Daoy (cell line): ENCODE measurements at places on chromosomes 11 and 22. TPM values are rescaled to one million over a fixed set of nuclear protein-coding genes. Genes with fewer than 3 reads are reported as not detected.

DNA sequence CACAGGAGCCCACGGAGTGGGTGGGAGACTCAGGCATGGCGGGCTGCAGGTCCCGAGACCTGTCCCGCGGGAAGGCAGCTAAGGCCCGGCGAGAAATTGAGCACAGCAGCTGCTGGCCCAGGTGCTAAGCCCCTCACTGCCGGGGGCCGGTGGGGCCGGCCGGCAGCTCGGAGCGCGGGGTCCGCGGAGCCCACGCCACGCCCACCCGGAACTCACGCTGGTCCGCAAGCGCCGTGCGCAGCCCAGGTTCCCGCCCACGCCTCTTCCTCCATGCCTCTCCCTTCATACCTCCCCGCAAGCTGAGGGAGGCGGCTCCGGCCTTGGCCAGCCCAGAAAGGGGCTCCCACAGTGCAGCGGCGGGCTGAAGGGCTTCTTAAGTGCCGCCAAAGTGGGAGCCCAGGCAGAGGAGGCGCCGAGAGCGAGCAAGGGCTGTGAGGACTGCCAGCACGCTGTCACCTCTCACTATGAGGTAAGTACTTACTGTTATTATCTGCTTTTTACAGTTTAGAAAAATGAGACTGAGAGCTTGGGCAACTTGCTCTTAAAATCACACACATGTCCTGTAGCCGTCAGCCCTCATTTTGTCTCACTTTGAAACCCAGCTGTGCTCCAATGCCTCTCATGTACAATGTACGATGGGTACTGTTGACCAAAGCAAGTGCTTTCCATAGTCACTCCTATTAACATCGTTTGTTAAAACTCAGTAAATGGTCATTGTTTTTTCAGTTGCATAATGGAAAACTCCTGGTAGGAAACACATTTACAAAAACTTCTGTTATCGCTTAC, 12.2 kb upstream of the OR10D3 start:
- DNase-seq = no peak

- DNase-seq = peak; percentile 69
Observed at GRCh38 chr11:702462-703461, 3.3 kb upstream of the EPS8L2 start.

DNA sequence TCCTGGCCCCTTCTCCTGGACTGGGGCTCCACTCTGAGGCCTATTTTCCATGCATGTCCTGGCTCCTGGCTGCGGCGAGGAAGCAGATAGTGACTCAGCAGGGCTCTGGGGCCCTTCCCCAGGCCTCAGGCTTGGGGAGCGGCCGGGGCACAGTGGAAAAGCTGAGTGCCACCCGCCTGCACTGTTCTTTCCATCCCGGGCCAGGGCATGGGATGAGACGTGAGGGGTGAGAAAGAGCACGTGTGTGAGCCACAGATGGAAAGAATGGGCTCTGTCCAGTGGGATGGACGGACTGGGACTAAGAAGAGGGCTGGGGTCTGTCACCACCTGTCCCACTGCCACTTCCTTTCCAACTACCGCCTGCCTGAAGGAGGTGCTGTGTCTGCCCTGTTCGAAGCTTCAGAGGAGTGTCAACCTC, 12.8 kb downstream of the SLC37A2 start:
- peak; percentile 55 for DNase-seq

The SLC6A5 gene
- total RNA-seq = not detected in 2 replicates

- no peak for DNase-seq
Observed at GRCh38 chr22:36077271-36077670, 48.6 kb upstream of the RBFOX2 start.

- DNase-seq = no peak
Observed at GRCh38 chr11:78331711-78332110, 85.9 kb downstream of the GAB2 start.

DNA sequence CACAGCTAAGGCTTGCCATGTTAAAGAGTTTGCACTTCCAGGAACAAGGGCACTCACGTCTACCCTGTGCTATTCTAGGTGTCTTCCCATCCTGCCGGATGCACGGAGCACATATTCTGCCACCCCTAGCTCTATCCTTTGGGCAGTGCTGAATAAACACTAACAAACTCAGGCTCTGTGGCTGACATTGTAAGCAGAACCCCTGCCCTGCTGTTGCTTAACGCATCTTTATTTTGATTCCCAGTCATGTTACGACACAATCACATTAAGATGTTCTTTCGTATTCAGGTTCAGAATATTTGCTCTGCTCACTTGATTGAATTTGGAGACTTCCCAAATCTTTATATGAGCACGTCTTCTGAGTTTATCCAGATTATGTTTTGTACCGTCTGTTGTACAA, 3.7 kb upstream of the HDHD5 start:
- DNase-seq = no peak
